HuH-7.5 (cell line): ENCODE measurements at places on chromosomes 7 and 10.

DNA sequence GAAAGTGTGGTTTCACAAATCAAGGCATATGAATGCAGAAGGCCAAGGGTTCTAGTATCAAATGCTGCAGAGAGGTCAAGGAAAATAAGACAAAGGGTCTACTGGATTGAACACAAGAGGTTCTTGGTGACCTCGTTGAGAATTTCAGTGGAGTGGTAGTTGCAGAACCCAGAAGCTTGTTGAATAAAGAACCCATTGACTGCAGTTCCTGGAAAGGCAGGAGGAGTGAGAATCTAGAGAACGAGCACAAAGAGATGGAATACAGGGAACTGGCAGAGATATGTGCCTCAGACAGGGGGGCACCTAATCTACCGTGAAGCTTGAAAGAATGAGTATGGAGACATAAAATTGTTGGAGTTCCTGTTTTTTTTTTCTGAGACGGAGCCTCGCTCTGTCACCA is 3.5 kb upstream of the SEPTIN7 start:
- DNase-seq = no peak

DNA sequence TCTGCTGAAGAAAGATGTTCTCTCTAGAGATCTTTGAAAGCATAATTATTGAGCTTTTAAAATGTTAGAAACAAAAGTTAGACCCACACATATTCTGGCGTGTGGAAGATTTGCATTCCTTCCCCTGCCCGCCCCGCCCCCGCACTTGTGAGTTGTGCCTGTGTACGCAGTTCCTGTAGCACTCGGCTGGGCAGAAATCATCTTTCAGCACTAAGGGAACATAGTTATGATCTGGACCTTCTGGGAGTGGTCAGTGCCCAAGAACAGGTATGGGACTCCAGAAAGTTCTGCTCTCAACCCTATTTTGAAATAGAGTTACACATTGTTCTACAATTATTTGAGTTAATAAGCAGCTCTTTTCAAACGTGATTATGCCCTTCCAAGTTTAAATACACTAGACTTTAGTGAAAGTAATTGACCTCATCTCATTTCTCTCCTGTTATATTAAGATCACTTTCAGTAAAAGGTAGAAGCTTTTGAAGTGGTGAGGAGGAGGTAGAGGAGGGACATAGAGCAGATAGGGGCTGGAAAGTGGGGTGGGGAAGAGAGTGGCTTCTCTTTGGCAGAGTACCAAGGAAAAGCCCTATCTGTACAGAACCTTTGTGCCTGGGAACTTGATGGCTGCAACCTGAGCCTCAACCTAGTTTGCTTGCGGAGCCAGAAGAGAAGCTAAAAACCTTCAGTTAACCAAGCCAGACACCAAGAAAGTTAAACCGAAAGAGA is 5.7 kb downstream of the BLVRA start:
- DNase-seq = peak; percentile 25

DNA sequence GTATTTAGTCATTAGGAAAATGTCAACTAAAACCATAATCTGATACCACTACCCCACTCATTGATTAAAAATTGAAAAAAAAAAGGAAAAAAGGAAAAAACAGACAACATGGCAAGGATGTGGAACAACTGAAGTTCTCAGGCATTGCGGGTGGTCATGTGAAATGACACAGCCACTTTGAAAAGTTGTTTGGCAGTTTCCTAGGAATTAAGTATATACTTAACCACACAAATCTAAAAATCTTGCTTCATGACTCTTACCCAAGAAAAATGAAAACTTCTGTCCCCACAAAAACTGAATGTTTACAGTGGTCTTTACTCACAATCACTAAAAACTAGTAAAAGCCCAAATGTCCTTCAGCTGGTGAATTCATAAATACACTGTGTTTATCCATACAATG is 254.5 kb downstream of the AHR start:
- no peak for DNase-seq

GRCh38 chr10:13231808-13232207 is 2.4 kb downstream of the UCMA start:
- no peak for DNase-seq

GRCh38 chr7:55438757-55439525 is 73.8 kb downstream of the LANCL2 start:
- no peak for DNase-seq

DNA sequence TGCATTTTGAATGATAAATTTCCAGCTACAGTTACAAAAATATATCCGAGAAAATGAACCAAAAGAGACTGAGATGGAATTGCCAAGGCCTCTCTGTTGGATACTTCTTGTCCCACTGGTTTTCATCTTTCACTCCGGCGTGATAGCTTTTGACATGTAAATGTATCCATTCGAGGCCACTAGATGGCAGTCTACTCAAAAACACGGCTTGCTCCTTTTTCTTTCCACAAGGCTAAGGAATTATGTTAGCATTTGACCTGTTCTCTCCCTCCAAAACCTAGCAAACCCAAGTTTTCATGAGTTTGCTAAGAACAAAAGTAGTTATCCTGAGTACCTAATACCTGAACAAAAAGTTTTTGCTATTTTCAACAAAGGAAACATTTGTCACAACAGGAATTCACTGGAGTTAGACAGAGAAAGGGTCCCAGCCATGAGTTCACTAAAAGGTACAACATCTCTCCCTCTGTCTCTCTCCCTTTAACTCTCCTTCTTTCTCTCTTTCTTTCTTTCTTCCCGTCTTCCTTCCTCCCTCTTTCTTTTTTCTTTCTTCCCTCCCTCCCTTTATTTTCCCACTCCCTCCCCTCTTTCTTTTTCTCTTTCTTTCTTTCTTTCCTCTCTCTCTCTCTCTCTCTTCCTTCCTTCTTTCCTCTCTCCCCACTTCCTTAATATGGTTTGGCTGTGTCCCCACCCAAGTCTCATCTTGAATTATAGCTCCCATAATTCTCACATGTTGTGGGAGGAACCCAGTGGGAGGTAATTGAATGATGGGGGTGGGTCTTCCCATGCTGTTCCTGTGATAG is 207.9 kb upstream of the MYO3A start:
- DNase-seq = peak; percentile 16

GRCh38 chr7:102061981-102062390 is 224.7 kb upstream of the SH2B2 start:
- no peak for DNase-seq

GRCh38 chr7:46568420-46569132 is 647.5 kb upstream of the IGFBP3 start:
- DNase-seq = no peak

DNA sequence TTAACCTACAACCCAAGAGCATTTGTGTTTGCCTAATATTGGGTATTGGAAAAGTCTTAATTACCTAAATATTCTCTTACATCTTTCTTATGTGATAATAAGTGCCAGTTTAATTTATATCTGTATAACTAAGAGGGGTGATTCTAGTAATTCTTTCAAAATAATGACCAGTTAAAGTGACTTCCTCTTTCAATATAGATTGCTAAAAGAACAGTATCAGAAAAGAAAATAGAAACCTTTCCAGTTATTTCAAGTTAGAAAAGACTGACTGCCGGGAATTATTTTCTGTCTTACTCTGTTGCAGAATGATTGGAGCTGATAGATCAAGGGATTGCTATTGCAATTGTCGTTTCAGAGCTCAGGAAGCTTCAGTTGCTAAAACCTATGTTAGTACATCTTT is 525.0 kb upstream of the SEMA3D start:
- DNase-seq = no peak

DNA sequence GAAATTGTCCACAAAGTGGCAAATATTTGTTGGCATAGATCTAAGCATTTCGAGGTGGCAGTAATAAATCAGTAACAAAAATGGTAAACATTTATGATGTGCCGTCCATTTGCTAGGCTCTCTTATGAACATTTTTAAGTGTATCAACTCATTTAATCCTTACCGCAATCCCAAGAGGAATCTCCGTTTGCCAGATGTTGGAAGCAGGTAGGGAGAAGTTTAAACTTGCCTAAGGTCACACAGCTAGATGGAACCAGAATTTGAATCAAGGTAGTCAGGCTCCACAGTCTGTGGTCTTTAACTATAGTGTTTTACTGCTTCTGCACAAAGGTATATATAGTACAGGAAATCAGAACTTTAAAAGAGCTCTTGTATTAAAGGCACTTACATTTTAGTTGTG is 2.6 kb downstream of the MKLN1 start:
- DNase-seq = no peak

- no peak for DNase-seq
These were observed 87.1 kb downstream of the POLR1F start for GRCh38 chr7:19621740-19622139.

DNA sequence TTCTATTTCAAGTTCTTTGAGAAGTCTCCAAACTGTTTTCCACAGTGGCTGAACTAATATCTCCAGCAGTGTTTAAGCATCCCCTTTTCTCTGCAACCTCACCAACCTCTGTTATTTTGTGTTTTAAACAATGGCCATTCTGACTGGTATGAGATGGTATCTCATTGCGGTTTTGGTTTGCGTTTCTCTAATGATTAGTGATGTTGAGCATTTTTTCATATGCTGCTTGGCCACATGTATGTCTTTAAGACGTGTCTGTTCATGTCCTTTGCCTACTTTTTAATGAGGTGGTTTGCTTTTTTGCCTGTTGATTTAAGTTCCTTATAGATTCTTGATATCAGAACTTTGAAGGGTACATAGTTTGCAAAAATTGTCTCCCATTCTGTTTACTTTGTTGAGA is 156.6 kb upstream of the IMMP2L start:
- no peak for DNase-seq

- no peak for DNase-seq
These were observed 70.5 kb downstream of the ADD3 start for GRCh38 chr10:110078317-110078716.

GRCh38 chr7:34687529-34687928 is 29.5 kb downstream of the NPSR1 start:
- no peak for DNase-seq

- no peak for DNase-seq
These were observed 23.1 kb downstream of the PLPP4 start for GRCh38 chr10:120480065-120480600.

DNA sequence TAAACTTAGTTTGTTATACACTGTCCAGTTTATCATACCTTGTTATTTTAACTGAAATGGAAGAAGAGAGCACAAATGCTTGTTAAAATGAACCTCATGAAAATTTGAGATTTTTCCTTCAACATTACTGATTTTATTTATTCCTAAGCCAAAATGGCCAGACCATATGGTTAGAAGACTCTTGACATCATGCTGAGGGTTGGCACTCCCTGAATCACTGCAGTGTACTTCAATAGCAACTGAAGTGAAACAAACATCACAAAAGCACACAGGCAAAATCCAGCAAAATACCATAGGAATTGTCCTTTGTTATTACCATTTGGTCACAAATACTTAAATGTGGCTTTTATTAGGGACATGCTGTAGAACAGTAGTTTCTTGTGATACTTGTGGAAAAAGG is 347.8 kb downstream of the NXPH1 start:
- no peak for DNase-seq

DNA sequence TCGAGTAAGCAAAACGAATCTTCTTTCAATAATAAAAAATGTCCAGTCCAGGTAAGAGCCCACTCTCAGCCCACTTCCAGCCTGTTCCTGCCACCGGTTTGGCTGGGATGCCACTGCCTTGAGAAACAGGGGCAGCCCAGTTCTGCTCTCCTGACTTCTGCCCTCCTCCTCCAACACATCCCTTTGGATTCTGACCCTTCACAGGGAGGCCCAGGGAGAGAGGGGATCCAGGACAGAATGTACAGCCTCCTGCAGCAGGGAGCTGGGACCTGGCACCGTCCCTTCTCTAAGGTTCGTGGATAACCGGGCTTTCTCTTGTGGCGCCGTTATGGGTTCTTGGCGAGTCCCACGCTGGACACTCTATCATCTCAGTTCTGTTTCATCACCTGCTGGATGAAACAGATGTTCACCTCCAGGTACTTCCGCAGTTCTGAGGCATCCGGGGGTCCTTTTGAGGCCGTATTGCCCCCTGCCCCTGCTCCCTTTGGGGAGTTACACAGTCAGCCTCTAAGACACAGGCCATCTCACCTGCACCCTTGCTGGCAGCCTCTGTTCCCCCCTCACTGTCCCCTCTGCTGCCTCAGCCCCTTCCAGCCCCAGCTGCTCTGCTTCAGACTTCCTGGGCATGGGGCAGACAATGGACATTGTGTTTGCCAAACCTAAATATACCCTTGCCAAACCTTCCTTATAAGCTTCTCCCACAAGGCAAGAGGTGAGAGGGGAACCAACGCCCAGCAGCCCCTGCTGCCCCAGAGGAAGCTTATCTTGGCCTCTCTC is 203.8 kb upstream of the ZMIZ1 start:
- no peak for DNase-seq

DNA sequence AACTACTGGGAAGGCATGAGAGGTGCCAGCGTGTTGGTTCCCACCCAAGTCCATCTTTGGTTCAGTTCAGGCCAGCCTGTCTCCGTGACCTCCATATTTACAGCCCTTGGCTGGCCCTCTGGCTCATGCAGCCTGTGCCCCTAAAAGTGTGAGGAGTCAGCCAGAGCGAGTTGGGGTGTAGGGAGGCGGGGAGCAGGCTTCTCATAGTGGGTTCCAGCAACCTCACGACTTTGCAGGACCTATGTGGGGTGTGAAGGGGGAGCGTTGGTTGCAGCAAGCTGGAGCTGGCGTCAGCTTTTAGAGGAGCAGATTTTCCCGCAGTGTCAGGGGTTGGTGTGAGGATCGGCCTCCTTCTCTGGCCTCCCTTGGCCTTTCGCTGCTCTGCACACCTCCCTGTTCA is 9.8 kb downstream of the TSPAN14 start:
- no peak for DNase-seq

DNA sequence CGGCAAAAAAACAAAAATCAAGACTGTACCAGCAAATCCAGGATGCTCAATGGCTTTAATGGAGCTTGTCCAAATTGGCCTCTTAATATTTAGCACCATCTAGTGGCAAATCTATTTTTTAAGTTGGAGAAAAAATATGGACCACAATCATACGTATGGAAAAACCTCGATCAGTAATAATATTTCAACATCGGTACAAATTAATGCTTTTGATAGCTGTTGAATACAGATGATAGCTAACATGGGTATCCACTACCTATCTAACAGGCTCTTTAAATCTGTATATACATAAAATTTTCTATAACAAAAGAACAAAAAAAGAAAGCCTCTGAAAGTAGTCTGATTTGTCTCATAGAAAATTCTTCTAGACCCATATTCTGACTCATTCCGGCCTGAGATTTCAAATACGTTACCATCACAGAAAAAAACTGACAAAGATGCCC is 29.2 kb downstream of the COA1 start:
- no peak for DNase-seq

GRCh38 chr7:66946545-66946944 is 25.5 kb downstream of the TMEM248 start:
- DNase-seq = no peak

- DNase-seq = no peak
These were observed 109.0 kb downstream of the FZD1 start for GRCh38 chr7:91373111-91373800.
